T1000 (cell line): ENCODE measurements at places on chromosomes 11 and 22.

DNA sequence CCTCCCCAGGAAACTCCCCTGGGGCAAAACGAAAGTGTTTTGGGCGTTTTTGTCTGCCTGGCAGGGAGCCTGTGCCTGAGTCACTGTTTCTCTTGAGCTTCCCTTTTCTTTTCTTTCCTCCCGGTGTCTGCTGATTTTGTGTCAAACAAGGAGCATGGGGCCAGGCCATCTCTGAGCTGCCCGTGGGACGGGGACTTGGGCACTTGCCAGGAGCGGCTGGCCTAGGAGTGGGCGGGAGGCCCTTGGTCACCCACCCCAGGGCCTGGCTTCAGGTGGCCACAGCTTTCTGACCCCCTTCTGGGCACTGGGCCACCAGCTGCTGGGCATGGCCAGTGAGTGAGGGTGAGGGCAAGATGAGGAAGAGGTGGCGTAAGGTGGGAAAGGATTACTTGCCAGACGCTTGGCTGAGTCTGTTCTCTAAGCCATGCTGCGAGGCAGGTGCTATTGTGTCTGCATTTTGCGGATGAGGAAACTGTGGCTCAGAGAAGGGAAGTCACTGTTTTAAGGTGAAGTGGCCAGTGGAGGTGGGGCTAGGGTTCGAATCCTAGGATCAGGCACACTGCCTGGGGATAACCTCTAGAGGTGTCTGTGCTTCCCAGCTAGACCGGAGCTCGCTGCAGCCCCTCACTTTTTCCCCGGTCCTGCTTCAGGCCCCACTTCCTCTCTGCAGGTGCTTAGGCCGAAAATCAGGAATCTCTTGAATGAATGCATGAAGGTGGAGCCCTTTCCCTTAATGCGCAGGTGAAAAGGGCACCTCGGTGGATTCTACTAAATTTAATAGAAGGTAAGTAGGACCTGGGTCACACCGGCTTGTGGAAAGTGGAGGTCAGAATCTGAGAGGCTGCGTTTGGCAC, 7.8 kb upstream of the NFAM1 start:
- DNase-seq = no peak

GRCh38 chr11:115552151-115552772, 48.0 kb upstream of the CADM1 start:
- DNase-seq = no peak

GRCh38 chr11:12193515-12194336, 83.3 kb downstream of the MICAL2 start:
- no peak for DNase-seq

- no peak for DNase-seq
These were observed 6.9 kb downstream of the RBFOX2 start for GRCh38 chr22:36021606-36022153.

- DNase-seq = no peak
These were observed 13.5 kb downstream of the OAF start for GRCh38 chr11:120224361-120224760.

- no peak for DNase-seq
These were observed 79.9 kb upstream of the VPREB1 start for GRCh38 chr22:22164541-22165272.

DNA sequence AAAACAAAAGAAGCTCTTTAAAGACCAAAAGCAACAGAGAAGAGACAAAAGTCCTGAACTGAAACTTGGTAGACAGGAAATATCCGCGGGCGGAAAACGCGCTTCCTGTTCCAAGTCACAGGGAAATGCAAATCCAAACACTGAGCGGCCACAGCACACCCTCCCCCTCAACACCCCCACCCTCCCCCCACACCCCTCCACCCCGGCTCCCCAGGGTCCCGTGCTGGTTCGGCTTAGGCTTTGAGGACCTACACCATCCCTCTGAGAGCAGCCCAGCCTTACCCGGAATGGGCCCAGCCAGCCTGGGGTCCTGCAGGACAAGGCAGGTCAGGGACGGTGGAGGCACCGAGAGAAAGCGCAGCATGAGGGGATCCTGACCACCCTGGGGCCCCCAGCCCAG, 160.4 kb downstream of the BRD1 start:
- DNase-seq = no peak

DNA sequence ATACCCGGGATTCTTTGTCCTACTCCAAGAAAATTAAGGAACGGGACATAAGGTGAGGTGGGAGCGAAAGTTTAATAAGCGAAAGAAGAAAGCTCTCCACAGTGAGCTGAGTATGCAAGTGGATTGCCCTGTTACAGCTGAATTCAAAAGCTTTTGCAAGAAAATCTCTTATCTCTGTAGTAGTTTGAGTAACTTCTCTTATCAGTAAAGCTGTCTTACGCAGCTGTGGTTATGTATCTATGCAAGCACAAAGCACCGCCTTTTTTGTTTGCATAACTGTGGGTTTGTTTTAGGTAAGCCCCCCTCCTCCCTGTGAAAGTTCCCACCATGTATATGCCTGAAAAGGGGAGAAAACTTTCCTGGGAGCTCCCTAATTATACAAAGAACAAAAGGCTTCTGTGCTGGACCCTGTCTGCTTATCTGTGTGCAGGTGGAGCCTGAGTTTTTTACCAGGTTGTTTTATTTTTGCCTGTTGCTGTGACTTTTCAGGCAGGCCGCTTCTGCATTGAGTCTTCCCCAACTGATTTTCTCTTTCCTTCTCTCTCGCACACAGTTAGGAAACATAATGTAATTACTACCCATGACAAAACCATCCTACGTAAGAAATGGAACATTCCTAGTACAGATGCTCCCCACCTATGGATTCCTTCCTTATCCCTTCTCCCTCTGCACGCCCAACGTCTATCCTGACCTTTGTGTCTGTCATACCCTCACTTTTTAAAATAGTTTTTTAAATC, 837 bp upstream of the PLAAT5 start:
- DNase-seq = no peak

DNA sequence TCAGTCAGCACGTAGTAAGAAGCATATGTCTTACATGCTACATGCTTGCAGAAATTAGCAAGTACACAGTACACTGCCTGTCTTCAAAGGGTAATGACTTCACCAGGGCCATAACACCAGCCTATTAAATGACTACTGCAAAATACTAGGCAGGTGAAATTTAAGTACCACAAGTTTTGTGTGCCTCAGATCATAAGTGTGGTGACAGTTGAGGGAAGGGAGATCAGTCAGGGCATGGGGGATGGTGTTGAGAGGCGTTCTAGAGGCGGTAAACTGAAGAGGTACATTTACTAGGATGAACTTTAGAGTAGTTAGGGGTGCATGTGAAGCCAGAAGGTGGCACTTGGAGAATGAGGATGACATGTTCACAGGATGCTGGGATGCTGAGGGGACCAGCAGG, 22.0 kb downstream of the AMOTL1 start:
- DNase-seq = no peak

DNA sequence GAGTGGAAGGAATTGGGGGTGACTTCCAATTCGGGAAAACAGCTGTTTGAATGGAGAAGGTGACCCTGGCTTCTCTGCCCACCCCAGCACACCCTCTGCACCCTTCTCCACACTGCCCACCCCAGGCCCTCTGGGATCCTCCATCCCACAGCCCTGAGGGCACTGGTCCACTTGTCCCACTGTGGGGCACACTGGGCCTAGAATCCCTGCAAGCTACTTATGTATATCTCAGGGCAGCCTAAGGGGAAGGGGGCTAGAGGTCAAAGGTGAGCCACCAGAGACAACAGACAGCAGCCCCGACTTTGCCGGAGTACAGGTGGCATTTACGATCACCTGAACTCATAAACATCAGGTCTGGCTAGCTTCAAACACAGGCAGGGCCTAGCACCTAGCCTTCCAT, 673 bp upstream of the SCUBE2 start:
- DNase-seq = no peak

- DNase-seq = no peak
These were observed 1.7 kb downstream of the MLC1 start for GRCh38 chr22:50083462-50084079.

DNA sequence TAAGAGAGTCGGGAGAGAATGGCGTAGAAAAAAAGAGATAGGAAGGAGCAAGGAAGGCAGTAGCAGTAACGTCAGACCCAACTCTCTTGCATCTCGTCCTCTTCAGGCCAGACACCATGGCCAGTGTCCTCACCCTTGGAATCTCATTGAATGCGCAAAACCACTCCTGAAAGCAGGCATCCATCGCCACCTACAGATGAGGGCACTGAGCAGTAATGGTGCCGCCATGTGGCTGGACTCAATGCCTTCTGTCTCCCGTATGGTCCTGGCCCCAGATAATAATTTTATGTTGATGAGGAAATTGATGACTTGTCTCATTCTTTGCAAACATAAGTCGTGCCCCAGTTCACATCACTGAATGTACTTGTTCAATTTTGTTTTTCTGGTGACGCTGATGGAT, 17.8 kb upstream of the ALX4 start:
- no peak for DNase-seq
